Activated CD4-positive, alpha-beta T cell treated with anti-CD3 and anti-CD28 coated beads, Interleukin-2, amount 50 U/mL, for 24 hours (primary cell): ENCODE measurements at places on chromosomes 2 and 18.

DNA sequence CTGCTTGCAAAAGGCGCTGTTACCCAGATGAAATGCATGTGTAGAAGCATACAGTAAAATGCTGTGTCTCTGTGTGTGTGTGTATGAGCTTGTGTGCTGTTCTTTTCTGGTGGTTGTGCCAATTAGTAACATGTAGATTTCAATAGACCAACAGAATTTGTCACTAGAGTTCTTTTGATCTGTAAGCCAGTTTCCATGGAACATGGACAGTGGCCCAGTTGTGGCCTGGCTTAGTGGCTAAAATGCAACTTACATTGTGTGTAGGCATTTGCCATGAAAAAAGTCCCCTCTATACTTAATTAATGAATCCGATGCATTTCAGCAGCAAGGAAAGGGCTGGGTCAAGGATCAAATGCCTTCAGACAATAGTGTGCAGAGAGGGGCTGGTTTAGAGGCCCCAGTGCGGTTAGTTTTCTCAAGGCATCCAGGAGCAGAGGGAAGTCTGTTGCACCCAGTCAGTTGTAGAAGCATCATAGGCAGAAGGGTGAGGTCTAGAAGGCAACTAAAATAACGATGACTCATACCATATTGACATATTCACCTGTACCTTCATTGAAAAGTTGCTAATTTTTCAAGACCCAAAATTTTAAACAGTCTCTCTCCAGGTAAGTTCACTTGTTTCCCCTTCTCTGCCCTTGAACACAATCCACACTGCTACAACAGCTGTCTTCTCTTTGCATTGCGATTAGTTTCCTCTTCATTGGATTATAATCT lies 366.9 kb upstream of the SPRED2 start:
- DNase-seq = no peak

- no peak for DNase-seq
Measured at GRCh38 chr2:120929829-120930228, 194.2 kb downstream of the GLI2 start.

- DNase-seq = no peak
Measured at GRCh38 chr2:182587831-182588230, 128.2 kb upstream of the DNAJC10 start.

DNA sequence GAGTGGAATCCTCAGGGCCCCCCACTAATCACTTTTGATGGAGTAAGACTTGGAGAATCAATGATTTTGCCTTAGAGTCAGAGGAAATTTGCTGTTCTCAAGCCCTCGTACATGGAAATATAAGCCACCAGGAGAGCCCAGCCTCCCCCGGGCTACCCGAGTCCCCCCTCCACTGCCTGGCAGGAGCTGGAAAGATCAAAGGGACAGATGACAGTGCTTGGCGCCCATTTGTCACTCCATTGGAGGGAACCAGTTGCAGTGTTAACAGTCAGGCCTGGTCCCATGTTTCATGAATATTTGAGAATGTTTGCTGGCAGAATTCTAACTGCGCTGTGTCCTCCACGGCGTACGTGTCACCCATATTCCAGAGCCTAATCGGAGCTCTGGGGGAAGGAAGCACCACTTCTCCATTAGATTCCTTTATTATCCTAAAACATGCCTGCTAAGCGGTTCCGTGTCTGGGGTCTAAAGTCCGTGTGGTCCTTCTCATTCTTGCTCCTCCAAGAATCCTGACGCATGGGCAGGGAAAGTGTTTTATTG lies 202.4 kb downstream of the KLHL29 start:
- DNase-seq = no peak

DNA sequence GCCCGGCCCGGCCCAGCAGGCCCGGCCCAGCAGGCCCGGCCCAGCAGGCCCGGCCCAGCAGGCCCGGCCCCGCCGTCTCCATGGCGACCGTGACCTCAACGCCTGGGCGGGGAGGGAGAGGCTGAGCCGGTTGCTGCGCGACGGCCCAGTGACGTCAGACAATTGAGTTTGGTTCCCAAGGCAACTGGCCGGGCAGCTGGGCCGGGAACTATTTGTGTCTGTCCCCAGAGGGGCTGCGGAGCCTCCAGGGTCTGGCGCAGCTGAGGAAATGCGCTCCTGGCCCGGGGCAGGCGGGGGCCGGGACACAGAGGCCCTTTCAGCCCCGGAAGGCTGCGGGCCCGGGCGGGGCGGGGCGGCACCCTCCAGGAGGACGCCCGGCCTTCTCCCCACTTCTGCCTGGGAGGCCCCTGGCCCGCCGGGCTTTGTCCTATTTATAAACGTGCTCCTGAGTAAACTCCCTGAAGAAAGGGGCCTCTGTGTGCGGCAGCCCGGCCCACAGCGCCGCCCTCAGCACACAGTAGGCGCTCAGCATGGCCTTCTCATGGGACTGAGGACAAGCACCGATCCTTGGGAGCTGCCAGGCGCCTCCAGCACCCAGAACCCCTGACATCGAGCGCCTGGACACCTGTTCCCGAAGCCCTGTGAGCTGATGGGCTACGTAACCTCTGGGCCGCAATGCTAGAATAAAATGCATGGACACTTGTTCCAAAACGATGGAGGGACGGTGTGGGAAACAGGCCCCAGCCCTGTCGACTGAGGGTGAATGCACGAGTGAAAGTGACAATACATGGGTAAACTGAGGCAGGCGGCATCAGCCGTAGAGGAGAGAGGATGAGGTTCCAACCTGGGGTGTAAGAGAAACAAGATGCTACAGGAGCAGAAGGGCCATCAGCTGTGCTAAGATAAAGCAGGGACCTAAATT lies 12.3 kb downstream of the TEX44 start:
- peak; percentile 84 for DNase-seq
